Ascending aorta (tissue), 2 donors: ENCODE measurements at places on chromosomes 1 and 21. TPM values are rescaled to one million over a fixed set of nuclear protein-coding genes. Genes with fewer than 3 reads are reported as not detected.

DNA sequence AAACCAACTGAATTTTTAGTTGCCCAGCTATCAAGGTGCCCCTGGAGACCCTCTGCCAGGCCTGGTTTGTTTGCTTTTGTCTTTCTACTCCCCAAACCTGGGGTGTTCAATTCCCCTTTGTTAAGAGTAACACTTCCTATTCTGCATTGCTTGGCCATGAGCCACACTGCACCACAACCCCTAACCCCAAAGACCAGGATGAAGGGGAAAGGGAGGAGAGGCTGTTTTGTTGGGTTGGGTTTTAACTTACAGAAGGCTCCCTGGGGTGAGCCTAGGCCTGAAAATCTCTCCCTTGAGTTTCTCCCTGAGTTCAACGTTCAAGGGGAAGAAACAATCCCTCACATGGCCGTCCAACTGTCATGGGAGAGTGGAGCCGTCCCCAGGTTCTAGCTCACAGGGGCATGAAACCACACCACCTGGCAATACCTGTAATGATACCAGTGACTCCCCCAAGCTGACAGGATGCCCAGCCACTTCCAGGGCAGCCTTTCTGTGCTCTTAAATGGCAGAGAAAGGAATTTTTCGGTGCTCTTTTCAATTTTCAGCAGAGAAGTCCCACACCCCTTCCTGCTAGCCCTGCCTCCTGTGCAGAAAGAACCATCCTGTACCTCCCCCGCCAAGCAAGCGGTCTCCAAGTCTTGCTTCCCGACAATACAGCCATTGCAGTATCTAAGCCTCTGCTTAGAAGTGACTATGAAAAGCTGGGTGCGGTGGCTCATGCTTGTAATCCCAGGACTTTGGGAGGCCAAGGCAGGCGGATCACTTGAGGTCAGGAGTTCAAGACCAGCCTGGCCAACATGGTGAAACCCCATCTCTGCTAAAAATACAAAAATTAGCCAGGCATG, 14.9 kb downstream of the SLC45A3 start:
- no peak overlapping the region for H3K4me3 ChIP-seq
- H3K27ac ChIP-seq = no peak overlapping the region
- peaks cover 3% of the 10 kb centered on the region for H3K36me3 ChIP-seq
- no peak for DNase-seq
- no peaks in the 10 kb centered on the region for H3K27me3 ChIP-seq

DNA sequence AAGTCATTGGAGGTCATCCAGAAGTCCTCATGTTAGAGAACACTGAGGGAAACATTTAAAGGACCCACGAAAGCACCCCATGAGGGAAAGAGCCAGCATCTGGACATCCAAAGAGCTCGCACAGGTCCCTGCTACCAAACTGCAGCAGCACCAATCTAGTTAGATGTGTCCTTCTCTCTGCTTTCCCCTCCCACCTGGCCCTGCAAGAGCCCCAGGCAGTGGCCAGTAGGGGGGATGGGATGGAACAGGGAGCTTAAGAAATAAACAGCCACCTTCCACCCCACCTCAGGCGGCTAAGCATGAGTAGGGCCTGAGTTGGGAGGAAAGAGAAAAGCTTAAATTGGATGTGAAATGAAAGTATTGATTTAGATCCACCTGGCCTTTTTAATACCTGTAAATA, 175.9 kb upstream of the KCND3 start:
- H3K4me3 ChIP-seq = no peak overlapping the region
- H3K4me1 ChIP-seq = no peaks in the 10 kb centered on the region
- DNase-seq = no peak

GRCh38 chr1:209240351-209240750, 343.2 kb upstream of the CAMK1G start:
- no peaks in the 10 kb centered on the region for H3K4me1 ChIP-seq
- H3K27ac ChIP-seq = no peak overlapping the region
- no peak overlapping the region for H3K4me3 ChIP-seq
- no peaks in the 10 kb centered on the region for H3K27me3 ChIP-seq
- DNase-seq = no peak

DNA sequence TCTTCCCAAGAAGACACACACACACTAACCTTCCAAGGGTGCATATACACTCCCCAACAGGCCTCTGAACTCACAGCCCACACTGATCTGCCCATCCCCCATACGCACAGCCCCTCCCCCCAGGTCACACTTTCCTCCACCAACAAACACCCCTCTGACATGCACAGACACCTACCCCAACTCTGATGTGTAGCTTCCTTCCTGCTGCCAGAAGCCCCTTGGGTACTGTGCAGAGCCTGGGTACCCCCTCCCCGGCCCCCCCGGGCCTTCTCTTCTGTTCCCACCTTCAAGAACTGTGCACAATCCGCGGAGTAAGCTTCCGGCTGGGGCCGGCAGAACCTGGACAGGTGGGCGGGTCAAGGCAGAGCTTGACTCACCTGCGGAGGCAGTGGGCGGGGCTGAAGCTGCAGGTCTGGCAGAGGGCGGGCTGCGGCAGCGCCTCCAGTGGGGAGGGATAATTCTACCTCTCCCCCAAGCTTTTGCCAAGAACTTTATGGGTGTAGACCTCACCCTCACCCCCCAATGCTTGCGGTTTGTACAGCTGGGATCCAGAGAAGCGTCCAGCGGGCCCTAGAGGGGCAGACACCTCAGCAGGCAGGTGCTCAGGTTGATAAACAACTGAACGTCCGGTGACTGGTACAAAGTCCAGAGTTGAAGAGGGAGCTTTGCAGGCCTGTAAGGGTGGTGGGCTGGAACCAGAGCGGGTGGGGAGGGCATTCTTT, at the start of gene C1orf210:
Gene C1orf210 (minus strand): TSS at position 313 of the 722 bp plus-strand sequence. CDS start 2,311 bp downstream, outside the sequence.
- H3K27me3 ChIP-seq = no peaks in the 10 kb centered on the region
- H3K36me3 ChIP-seq = no peaks in the 10 kb centered on the region
- no peak within 1 kb of the TSS for H3K4me3 ChIP-seq
- no peaks in the 10 kb centered on the region for H3K4me1 ChIP-seq
- DNase-seq = no peak
- no peak within 1 kb of the TSS for H3K27ac ChIP-seq

DNA sequence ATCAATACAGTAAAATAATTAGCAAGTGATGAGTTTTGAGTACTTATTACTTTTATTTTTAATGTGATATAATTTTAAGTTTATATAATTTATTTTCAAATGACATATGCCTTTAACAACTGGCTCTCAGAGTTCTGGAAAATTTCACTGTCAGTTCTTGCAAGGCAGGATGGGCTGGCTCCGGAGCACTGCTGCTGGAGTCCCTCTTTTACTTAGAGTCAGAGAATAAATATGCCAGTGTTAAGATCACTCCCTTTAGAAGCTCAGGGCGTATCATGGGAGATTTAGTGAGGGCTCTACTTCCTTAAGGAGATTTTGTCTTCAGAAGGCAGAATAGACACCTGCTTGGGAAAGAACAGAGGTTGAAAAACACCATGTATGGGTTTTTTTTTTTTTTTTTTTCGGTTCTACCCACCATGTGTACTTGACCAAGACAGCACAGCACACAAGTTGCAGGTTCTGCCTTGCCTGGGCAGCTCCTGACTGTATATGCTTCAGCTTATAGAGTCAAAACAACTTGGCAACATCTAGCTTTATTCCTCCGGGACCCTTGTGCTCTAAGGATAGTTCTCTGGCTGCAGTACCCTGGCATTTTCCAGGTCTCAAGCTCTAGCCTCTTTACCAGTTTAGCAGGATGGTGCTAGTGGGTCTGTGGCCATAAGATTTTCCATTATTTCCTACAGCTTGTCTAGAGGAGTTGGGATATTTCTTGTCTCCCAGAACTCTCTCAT, 29.7 kb upstream of the FMOD start:
- H3K36me3 ChIP-seq = no peaks in the 10 kb centered on the region
- no peak overlapping the region for H3K4me3 ChIP-seq
- no peaks in the 10 kb centered on the region for H3K27me3 ChIP-seq
- H3K4me1 ChIP-seq = peaks cover 30% of the 10 kb centered on the region
- DNase-seq = no peak

DNA sequence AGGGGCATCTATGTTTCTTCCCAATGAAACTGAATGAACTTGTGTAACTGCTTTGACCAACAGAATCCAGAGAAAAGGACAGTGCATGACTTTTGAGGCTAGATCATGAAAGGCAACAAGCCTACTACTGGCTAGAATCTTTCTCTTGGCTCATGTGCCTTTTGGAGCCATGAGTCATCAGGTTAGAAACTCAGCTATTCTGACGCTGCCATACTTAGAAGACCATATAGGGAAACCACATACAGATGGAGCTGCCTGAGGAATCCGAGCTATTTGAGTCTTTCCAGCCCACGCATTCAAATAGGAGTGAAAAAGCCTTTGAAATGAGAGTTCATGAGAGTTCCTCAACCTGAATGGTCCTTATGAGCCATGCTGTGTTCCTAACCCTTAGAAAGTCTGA, 738.5 kb upstream of the CHRM3 start:
- DNase-seq = no peak
- no peak overlapping the region for H3K27ac ChIP-seq
- no peaks in the 10 kb centered on the region for H3K4me1 ChIP-seq
- H3K36me3 ChIP-seq = no peaks in the 10 kb centered on the region
- no peak overlapping the region for H3K4me3 ChIP-seq
- H3K27me3 ChIP-seq = no peaks in the 10 kb centered on the region

DNA sequence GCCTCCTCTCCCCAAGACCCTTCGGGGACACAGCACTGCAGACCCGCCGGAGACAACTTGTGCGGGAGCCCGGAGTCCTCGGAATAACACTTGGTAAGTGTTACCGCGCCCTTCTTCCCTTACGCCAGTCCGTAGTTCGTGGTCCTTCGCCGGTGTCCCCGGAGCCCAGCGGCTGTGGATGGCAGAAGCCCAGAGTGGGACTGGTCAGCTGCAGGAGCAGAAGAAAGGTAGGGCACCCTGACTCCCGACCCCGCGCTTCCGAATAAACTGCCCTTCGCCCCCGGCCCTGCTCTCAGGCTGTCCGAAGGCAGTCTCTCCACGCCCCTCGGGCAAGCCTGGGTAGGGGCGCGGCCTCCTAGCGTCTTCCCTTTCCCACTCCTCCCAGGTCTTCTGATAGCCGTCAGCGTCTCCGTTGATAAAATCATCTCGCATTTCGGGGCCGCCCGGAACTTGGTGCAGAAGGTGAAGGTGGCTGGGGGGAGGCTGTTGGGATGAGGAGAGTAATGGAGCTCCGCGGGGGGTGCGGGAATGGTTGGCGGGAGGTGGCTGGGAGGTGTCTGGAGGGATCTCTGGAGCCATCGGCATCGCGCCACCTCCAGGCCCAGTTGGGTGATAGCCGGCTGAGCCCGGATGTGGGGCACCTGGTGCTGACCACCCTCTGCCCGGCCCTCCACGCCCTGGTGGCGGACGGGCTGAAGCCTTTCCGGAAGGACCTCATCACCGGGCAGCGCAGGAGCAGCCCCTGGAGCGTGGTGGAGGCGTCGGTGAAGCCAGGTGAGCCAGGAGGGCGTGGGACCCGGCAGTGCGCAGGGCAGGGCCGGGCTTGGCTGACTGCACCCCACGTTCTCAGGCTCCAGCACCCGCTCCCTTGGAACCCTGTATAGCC, 4.3 kb downstream of the RUSC1 start:
- no peak for DNase-seq
- H3K4me1 ChIP-seq = peaks cover 22% of the 10 kb centered on the region
- peak overlapping the region; percentile 74 for H3K4me3 ChIP-seq
- H3K27me3 ChIP-seq = no peaks in the 10 kb centered on the region
- H3K27ac ChIP-seq = peak overlapping the region; percentile 96

GRCh38 chr21:14699433-14700407, 153.6 kb upstream of the SAMSN1 start:
- H3K4me3 ChIP-seq = no peak overlapping the region
- no peaks in the 10 kb centered on the region for H3K4me1 ChIP-seq
- no peaks in the 10 kb centered on the region for H3K36me3 ChIP-seq
- no peak for DNase-seq
- no peaks in the 10 kb centered on the region for H3K27me3 ChIP-seq

DNA sequence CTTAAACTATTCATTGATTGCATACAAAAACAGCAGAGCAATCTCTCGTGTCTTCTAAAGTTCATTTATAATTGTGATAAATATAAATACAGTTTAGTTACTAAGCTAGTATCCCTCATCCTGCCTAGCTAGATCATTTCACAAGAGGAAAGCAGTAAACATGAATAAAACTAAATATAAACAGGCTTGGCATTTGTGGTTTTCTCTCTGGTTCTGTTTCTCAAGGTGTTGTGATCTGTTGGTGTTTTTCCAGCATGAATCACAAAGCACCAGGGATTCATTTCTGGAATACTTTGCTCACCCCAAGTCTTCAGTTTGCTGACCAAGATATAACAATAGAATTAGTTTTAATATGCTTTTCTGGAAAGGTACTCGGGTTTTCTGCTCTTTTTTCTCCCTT, 32.7 kb upstream of the GLIS1 start:
- no peaks in the 10 kb centered on the region for H3K27me3 ChIP-seq
- no peak overlapping the region for H3K4me3 ChIP-seq
- H3K36me3 ChIP-seq = peaks cover 17% of the 10 kb centered on the region
- no peaks in the 10 kb centered on the region for H3K4me1 ChIP-seq
- no peak overlapping the region for H3K27ac ChIP-seq
- DNase-seq = no peak

The IGSF21 gene
- 2.4 TPM for total RNA-seq

The DNASE2B gene
- total RNA-seq = not detected
